Calu3 (cell line): ENCODE measurements at places on chromosomes 5 and 9.

GRCh38 chr9:91086657-91087461, 274.9 kb downstream of the AUH start:
- DNase-seq = no peak

- no peak for DNase-seq
These were observed 108.6 kb upstream of the CDH6 start for GRCh38 chr5:31084871-31085270.

DNA sequence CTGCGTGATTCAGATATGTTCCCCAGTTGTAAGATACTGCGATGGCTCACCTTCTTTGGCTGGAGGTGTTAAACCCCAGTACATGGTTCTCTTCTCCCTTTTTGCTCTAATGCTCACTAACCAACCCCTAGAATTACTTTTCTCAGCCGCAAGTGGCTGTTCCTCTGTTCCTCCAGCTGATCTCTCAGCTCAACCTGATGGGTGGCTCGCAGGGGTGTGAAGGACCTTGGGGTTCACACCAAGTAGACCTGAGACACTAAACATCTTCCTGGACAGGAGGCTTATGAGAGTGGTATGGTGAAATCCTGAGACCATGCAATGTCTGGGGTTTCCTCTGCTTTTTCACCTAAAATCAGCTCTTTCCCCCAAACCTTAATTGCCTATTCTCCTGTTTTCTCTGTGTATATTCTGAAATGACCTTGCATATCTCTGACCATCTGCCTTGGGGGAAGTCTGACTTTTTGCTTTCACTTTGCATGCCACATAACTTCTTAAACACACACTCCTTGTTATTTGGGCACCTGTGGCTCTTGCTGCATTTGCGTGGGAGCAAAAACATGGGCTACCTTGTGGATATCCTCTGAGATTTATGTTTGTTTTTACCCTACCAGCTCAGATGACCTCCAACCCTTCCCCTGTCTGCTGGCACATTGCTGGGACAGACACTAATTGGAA, 15.9 kb upstream of the IFNA14 start:
- no peak for DNase-seq

DNA sequence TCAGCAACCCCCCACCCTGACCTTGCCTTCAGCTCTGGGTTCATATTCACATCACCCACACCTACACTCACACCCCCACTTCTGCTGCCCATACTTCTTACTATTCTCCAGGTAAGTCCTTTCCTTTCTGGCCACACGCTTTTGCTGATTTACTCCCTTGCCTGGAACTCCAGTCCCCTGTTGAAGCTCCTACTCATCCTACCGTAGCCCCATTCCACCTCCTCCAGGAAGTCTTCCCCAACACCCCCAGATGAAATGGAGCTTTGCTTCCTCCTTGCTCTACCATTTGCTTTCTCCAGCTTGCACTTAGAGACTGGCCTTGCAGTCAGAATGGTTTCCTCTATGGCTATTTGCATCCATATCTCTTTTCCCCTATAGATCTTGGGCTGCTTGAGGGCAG, 182.3 kb downstream of the MELK start:
- DNase-seq = no peak

DNA sequence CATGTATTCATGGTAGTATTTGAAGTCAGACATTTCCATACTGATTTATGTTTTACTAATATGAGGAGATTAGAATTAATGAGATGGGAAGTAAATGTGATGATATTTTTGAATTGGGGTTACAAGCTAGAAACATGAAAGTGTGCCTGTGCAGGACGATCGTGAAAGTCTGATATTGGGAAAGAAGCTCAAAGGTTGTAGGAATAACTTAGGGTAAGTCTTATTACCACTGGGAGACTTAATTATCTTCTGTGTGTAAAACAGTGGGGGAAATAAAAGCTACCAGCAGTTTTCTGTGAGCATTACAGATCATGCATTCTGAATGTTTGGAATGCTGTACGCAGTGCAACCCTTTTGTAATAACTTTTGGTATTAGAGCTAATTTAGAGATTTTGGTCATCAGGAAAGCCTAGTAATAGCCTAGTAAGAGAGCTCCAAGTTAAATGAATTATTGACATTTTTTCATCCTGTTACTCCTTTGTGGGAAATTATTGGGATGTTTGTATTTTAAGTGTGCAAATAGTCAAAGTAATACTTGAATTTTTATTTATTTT, 153.9 kb downstream of the PCSK5 start:
- no peak for DNase-seq

GRCh38 chr5:159697530-159697929, 218.8 kb upstream of the ADRA1B start:
- DNase-seq = no peak

- peak; percentile 14 for DNase-seq
These were observed 21.3 kb upstream of the KIF12 start for GRCh38 chr9:114120192-114121014.

- DNase-seq = no peak
These were observed 3.5 kb downstream of the CSF1R start for GRCh38 chr5:150082889-150083288.

DNA sequence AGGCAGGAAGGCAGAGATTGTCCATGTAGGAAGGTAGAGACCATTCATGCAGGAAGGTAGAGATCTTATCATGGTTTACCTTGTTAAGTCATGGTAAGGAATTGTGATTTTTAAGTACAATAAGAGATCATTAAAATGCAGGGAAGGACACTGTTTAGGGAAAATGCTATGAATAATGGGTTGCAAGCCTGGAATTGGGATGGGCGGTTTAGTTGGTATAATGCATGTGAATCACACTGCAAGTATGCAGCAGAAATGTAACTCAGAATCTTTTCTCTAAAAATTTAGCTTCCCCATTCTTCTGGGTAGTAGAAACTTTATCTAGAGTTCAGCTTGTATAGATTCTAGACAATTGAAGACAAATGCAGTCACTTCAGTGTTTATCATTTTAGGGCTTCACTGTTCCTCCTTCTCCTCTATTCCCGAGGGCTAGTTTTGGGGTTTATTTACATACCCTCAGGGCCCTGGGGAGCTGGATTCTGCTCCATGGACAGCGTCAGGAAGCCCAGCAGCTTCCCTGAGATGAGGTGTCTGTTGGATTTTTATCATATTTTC, 212.0 kb downstream of the SREK1 start:
- no peak for DNase-seq

DNA sequence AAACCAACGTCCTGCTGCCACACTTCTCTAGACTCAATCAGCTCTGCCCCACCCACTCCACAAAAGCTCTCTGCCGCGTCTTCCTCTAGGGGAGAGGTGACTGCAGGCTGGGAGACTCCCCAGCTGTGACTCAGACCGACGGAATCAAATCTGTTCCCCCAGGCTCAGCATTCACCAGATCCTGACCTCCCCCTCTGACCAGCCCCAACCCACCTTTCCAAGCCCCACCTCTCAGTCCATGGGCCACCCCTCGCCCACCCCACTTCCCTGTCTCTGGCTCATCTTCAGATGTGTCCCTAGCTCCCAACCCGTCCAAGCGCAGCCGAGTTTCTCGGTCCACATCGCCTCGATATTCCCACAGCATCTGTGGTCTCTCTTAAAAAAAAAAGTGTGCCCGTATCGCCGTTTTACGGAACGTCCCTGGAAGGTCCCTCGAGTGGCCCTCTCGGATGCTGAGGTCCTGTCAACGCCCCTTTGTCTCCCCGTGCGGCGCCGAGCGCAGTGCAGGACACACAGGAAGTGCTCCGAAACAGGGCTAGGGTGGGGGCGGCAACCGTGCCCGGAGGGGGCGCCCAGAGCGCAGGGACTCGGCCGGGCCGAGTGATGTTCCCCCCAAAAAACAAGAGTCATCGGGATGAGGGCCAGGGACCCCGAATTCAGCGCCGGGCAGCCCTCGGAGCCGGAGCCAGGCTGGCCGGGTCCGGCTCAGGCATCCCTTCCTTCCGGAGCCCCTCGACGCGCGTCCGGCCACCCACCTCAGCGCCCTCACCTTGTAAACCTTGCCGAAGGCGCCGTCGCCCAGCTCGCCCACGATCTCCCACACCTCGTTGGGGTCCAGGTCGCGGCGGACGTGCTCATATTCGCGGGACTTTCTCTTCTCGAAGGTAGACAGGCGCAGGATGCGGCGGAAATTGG, 649 bp downstream of the STK10 start:
- DNase-seq = peak; percentile 60

DNA sequence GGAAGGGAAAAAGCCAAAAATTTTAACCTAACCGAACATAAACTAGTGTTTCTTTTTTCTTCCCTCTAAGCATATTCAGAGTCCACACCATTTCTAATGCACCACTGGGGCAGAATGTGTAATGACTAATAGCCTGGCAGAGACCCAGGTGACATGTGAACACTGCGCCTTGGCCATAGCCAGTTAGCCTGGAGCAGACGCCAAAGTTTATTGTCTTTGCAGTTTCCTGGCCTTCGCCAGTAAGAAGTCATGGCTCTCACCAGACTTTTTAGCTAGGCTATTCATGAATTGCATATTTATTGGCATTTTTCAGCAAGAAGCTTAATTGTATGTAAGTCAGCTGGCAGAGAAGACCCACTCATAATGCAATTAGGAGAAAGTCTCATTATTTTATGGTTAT, 182.8 kb upstream of the SLC27A6 start:
- peak; percentile 85 for DNase-seq

DNA sequence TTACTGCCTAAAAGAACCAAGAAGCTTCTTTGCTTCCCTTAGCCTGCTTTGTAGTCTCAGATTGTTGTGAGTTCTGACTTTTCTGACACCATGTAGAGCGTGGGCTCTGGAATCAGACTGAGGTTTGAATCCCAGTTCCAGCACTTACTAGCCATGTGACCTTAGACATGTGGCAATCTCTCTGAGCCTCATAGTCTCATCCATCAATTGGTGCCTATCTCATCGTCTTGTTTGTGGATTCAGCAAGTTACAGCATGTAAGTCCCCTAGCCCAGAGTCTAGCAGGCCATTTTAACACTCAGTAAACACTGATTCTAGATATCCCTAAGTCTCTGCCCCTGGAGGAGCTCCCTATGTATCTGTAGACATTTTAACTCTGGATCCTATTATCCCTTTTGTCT, 94.7 kb downstream of the ANGPTL2 start:
- DNase-seq = no peak

DNA sequence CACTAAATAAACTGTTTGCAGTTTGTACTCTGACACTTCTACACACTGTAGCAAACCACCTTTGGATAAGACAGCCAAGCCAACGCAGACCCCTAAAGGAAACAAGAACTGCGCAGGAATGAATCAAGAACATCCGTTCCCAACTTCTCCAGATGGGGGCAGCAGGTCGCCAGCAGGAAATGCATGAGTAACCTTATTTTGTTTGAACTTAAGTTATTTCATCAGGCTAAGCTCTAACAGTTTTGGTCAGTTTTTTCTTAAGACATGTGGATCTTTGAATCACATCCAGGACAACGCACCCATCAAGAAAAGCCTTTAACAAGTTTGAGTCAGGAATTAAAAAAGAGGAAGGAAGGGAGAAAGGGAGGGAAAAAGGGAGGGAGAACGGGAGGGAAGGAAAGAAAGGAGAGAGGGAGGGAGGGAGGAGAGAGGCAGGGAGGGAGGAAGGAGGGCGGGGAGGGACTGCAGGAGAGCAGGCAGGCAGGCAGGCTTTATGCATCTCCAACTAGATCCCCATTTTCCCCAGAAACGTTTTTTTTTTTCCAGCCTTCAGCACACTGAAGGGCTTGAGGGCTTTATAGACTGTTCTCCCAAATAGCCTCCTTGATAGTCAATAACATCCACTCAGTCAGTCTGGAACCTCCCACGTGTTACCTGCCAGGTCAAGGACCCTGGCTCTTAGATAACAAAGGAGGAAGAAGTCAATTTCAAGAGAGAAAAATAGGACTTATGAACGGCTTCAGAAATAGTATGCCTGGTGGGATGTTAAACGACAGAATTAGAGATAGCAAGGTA, 22.2 kb downstream of the BHMT start:
- DNase-seq = peak; percentile 82

DNA sequence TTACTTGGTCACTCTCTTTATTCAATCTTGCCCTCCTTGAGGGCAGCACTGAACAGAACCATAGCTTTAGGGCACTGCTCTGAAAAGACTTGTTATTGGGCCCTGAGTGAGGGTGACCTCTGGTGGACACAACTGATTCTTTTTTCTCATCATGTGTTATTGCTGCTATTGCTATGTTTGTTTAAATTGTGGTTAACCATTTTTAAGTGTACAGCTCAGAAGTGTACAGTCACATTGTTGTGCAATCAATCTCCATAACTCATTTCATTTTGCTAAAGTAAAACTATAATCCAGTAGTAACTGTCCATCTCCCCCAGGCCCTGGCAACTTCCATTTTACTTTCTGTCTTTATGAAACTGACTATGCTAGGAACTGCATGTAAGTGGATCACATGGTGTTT, 351.1 kb upstream of the RIOK2 start:
- peak; percentile 60 for DNase-seq

DNA sequence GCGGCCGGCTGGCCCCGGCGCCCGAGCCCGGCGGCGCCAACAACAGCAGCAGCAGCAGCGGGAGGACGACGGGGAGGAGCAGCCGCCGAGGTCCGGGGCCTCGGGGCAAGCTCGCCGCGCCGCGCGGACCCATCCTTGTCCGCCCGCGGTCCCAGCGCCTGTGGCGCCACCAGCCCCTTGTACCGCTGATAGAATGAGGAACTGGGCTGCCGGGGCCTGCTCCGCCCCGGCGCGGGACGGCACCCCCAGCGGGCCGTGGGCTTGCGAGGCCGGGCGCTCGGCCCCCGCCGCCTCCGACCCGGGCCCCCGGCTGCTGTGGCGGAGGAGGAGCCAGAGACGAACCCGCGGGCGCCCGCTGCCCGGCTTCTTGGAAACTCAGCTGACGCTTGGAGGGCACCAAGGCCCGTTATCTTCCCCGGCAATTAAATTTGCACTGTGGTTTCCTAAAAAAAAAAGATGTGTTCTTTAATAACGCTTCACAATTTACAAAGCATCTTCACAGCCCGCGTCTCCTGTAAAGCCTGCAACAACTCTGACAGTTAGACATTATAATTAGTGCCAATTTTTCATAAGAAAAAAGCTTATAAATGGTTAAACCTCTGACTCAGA, at the start of gene ARSB:
Gene ARSB (minus strand): TSS at position 195 of the 609 bp plus-strand sequence. CDS start 62 bp downstream, at position 133.
- DNase-seq = peak; percentile 61

DNA sequence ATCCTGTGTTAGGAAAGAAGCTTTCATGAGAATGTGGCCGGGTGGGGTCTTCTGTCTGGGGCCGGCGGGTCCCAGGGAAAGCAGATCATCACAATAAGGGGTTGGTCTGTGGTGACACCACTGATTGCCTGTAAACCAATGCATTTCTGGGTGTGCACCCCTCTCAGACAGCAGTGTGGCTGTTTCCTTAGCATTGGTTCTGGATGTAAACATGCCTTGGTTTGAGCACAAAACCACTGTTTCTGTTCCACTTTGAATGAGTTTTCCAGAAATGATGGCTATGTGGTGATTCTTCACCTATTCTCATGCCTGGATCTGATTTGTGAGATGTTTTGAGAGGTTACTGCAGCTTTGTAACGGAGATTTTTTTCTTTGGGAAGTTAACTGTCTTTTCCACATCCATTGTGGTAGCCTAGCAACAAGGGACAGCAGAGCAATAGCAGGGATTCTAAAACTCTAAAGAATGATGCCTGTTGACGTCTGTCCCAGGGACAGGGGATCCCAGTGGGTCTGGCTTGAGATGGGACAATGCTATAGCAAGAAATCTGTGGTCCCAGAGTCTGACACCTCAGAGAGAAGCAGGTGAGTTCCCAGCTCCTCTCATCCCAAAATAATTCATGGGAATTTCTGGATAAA, at the start of gene CCDC192:
Gene CCDC192 (plus strand): TSS at position 466 of the 636 bp plus-strand sequence. CDS start 55 bp downstream, at position 521.
- DNase-seq = no peak
